Activated T-cell treated with anti-CD3 and anti-CD28 coated beads, Interleukin-2, amount 50 U/mL, for 72 hours (primary cell): ENCODE measurements at places on chromosomes 1 and 21.

- no peak for DNase-seq
Observed at GRCh38 chr1:163250382-163250974, 47.8 kb upstream of the RGS5 start.

DNA sequence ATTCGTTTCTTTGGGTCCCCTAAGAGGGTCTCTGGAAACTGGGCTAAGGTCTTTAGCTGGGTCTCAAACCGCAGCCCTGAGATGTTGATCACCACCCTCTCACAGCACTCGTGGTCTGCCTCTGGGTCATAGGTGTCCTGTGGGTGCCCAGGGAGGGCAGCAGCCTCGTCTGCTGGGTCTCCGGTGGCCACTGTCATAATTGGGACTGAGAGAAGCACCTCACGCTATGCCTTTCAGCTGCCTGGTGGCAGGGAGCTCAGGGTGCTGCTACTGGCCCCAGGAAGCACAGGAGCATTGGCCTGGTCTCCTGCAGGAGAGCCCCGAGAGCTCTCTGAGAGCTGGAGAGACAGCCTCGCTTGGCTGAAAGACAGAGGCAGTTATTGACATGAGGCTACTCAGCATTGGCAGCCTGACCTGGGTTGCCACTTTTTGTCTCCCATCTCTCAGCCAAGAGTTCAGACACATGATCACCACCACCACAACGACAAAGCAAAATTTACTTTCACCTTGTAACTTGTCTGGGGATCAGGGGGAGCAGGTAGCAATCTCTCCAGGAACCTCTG is 1.5 kb downstream of the KCNA2 start:
- DNase-seq: no peak

DNA sequence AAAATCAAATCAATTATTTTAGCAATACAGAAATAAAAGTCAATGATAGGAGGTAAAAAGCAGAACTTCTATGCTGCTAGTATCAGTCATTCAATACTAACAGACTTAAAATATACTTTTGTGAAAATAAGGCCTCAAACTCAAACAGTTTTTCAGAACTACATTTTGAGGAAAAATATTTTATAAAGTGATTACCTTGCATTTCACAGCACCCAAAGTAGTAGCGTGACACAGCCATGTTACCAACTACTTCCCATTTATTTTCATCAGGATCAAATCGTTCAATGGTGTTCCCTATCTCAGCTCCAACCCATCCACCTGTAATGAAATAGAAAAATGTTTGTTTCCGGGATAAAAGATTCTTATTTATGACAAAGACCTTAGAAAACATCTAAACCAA is 28.7 kb downstream of the TMEM69 start:
- no peak for DNase-seq

DNA sequence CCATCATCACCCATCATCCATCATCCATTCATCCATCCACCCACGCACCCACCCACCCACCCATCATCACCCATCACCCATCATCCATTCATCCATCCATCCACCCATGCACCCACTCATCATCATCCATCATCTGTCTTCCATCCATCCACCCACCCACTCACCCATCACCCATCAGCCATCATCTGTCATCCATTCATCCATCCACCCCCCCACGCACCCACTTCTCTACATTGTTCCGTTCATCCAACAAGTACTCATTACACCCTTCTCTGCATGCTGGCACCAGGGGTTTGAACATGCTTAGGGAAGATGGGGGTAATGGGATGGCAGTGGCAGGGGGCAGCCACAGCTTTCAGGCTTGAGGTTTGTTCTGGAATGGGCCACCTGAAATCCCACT is 82.1 kb downstream of the ADARB1 start:
- no peak for DNase-seq

DNA sequence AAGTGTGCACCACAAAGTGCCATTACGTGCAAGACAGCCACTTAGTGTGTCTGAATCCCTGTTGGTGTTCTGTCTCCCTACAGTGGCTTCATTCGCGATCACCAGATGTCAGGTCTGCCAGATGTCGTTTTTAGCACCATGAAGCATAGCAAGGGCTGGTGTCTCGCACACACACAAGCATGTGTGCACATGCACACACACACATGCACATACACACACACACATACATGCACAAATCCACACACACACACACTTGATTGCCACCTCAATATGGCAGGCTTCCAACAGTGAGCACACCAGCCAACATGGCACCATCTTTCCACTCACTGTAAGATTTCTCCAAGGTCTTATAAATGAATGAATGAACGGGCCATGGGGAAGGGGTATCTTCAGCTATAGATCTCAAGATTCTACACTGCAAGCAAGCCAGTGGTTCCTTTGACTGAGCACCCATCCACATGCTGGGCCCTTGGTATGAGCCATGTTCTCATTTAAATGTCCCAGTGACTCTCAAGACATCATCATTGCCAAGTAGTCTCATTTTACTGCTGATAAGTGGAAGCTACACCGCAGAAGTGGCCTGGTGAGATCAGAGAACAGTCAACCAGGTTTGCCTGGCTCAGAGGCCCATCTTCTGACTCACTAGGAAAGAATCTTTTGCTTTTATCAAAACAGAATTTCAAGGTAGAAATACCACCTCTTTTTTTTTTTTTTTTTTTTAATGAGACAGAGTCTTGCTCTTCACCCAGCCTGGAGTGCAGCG is 84.9 kb downstream of the SIM2 start:
- no peak for DNase-seq

DNA sequence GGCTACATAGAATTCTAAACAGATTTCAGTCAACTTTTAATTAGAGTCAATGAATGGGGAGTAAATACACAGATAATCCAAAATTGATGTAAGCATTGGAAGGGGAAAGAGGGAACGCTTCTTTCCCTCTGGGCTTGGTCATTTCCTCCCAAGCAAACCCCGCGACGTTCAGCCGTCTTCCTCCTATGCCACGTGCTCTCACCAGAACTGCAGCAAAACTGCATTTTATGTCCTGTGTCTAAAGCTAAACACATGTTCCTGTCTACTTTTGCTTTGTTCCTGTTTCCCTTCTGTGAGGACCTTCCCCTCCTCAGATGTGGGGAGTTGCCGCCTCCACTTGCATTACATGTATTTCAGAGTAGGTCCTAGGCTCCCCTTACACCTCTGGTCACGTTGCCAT is 27.2 kb downstream of the UTP25 start:
- no peak for DNase-seq

- DNase-seq: no peak
Observed at GRCh38 chr21:33390479-33390878, 12.7 kb upstream of the IFNGR2 start.

GRCh38 chr1:86068841-86069756 is 87.5 kb downstream of the COL24A1 start:
- no peak for DNase-seq

- peak; percentile 74 for DNase-seq
Observed at GRCh38 chr21:29342363-29342957, 43.7 kb downstream of the BACH1 start.

DNA sequence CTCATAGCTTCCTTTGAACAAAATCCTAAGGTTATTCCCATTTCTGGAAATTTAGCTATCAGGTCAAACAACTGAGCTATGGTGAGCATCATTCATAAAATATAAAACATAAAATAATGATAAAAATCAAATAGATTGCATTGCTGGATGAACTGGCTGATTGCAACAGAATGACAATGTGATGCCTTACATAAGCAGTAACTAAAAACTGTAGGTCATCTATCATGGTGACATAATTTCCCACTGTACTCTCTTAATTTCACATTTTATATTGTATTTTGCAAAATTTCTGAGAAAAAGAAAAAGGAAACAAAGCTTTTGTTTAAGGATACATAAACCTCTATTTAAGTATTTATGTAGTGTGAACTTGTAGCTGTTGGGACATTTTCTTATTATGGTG is 4.6 kb downstream of the PTGER3 start:
- no peak for DNase-seq
